ENCODE measurements at places on chromosomes 2 and 18. TPM values are rescaled to one million over a fixed set of nuclear protein-coding genes. Genes with fewer than 3 reads are reported as not detected.

Gene MPHOSPH10
- 29.7 TPM for total RNA-seq

Gene PLEKHM3
- 18.9 TPM for total RNA-seq

DNA sequence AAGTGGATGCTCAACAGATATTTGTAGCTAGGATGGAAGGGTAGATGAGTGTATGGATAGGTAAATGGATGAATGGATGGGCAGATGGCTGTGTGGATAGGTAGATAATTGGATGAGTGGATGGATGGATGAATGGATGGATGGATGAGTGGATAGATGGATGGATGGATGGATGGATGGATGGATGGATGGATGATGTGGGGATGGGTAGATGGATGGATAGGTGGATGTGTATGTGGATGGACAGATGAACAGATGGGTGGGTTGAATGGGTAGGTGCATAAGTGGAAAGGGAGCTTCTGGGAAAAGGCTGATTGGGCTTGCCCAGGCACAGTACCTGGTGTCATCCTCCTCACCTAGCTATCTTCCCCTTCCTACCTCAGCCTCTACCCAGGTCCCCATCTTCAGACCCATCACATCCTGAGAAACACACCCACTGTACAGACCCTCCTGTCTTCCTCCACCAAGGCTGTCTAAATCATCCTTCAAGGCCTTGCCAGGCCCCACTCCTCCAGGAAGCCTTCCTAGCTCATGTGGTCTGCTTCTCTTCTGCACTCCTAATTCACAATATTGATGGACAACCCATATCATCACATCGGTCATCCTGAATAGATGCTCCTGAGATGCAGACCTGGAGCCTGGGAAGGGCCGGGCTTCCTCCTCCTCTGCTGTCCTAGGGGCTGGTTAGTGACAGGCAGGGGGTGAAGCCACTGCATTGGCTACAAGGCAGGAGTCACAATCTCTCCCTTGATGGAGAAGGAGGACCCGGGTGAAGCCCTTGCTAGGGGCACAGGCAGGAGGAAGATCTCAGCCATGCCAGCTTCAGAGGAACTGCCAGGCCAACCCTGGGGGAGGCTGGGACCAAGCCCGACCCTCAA lies 49.4 kb downstream of the SMAD7 start:
- H3K27me3 ChIP-seq = no peaks in the 10 kb centered on the region
- H3K4me3 ChIP-seq = no peak overlapping the region
- H3K4me1 ChIP-seq = peaks cover 5% of the 10 kb centered on the region

Gene SPDYA
- total RNA-seq = 5.3 TPM

- no peaks in the 10 kb centered on the region for H3K27me3 ChIP-seq
- no peak overlapping the region for H3K27ac ChIP-seq
These were observed 96.9 kb upstream of the ZNF397 start for GRCh38 chr18:35143622-35144596.

GRCh38 chr2:175003875-175004729 lies 1.1 kb downstream of the CHN1 start:
- H3K4me3 ChIP-seq = peak overlapping the region; percentile 52
- no peaks in the 10 kb centered on the region for H3K36me3 ChIP-seq
- H3K27ac ChIP-seq = peak overlapping the region; percentile 27
- DNase-seq = no peak
- peaks cover under 1% of the 10 kb centered on the region for H3K4me1 ChIP-seq
- H3K27me3 ChIP-seq = no peaks in the 10 kb centered on the region

DNA sequence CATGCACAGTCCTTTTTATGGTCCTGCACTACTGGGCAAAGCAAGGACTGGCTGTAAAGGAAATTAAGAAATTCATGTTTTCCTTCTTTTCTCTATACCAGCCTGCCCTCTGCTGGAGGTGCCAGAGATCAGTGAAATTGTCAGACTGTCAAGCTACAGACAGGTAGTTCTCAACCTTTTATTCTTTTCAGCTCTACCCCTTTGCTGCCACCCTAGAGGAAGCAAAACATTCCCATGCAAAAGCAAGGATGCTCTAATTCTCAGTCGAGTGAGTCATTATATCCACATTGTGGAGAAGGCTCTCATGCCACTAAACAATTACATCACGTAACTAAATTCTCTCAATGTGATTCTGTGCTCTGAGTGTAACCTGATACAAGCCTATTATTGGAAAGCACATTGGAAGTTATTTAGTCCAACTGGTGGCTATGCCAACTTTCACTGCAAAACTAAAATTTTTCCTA lies 25.0 kb upstream of the RAPGEF4 start:
- no peaks in the 10 kb centered on the region for H3K4me1 ChIP-seq
- H3K27me3 ChIP-seq = peaks cover 1% of the 10 kb centered on the region
- no peak overlapping the region for H3K27ac ChIP-seq
- DNase-seq = no peak
- no peak overlapping the region for H3K4me3 ChIP-seq
- H3K36me3 ChIP-seq = no peaks in the 10 kb centered on the region

DNA sequence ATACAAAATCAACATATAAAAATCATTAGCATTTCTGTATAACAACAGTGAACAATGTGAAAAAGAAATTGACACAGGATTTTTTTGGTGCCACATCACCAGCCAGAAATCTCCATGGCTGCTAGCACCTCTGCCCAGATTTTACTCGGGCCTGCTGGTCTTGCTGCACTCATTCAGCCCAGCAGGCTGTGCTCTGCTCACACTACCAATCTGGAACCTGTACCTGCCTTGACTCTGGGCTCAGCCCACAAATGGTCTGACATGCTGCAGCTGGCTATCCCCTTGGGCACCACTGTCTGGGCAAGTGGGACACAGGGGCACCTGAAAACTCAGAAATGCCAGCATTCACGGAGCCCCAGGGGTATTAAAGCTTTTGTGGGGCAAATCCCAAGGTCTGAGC lies 392.5 kb upstream of the NRXN1 start:
- DNase-seq = no peak
- no peaks in the 10 kb centered on the region for H3K36me3 ChIP-seq
- H3K4me1 ChIP-seq = no peaks in the 10 kb centered on the region
- H3K4me3 ChIP-seq = no peak overlapping the region
- no peaks in the 10 kb centered on the region for H3K27me3 ChIP-seq
- H3K27ac ChIP-seq = no peak overlapping the region

DNA sequence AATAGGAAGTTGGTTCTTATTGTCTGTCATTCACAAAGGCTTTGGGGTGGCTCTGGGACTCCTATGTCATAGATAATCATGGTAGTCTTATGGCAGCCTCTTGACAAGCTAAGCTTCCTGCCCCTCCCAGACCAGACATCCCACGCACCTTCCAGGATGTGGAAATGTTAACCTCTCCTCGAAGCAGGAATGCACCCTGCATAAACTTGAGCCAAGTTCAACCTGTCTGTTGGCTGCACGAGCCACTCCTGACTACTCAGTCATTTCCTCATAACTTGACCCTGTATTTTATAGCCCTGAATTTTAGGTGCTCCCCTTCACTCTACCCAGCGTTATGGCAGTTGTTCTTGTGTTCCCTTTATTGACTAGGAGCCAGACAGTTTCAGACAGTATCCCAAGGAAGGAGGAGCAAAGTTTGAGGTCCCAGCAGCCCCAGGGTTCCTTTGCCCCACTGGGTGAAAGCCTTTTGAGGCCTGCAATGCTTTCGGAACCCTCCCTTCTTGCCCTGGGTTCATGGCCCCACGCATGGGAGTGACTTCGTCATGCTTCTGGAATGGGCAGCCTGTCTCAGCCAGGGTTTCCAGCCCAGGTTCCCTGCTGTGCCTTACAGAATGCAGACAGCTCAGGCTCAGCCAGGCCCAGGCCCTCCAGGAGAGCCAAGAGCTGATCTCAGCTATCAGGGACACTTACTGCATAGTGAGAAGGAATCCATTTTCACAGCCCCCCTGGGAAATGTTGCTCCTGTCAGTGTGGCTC lies 15.6 kb upstream of the INO80C start:
- peak overlapping the region; percentile 52 for H3K27ac ChIP-seq
- H3K36me3 ChIP-seq = no peaks in the 10 kb centered on the region
- peak; percentile 82 for DNase-seq

DNA sequence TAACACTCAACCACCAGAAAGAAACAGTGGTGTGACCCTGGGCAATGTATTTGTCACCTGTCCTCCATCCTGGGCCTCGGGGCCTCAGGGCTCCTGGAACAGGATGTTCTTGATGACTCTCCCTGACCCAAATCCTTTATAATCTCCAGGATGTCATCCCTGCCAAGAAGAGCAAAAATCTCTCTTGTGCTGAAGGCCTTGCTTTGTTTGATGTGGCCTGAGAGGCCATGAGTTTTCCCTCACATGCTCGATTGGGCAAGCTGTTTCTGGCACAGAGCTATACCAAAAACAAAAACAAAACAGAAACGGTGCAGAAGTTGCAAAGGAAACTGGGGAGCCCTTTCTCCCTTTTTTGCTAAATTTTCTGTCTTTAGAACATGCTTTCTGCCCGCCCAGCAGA lies 35.7 kb upstream of the ST3GAL5 start:
- H3K36me3 ChIP-seq = no peaks in the 10 kb centered on the region
- no peak overlapping the region for H3K4me3 ChIP-seq
- no peak overlapping the region for H3K27ac ChIP-seq

Gene KCNE4
- 10.9 TPM for total RNA-seq

DNA sequence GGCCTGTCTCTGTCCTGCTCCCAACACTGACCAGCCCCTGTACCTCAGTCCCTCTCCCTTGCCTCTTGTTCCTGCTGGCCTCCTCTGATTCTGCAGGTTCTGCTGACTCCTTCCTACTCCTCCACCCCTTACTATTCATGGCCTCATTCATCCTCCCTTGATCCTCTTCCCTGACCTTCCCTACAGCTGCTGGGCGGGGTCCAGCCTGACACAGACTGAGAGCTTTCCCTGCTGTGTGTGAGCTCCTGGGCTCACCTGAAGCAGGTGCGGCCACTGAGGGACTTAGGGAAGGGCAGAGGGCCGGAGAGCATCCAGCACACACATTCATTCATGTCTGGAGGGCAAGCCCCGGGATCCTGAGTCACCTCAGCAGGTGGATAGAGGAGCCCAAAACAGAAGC lies 185.6 kb downstream of the CTIF start:
- H3K4me1 ChIP-seq = peaks cover 4% of the 10 kb centered on the region
- no peaks in the 10 kb centered on the region for H3K27me3 ChIP-seq
- no peaks in the 10 kb centered on the region for H3K36me3 ChIP-seq

- H3K4me1 ChIP-seq = peaks cover 11% of the 10 kb centered on the region
- no peak for DNase-seq
- H3K27me3 ChIP-seq = no peaks in the 10 kb centered on the region
- H3K36me3 ChIP-seq = no peaks in the 10 kb centered on the region
These were observed 143.0 kb upstream of the EPC2 start for GRCh38 chr2:148501545-148501944.

DNA sequence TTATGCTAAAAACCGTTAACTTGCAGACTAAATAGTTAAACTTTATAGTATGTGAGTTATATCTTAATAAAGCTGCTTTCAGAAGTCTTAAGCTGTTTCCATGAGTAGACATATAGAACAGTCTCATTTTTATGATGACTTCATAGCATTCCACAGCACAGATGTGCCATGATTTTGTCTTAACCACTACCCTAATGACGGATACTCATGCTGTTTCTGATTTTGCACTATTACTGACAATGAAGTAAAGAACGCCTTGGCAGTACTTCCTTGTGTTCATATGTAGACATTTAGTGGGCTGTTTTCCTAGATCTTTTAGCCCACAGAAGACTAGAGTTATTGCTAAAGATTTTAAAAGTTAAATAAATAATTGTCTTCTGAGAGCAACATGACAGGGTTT lies 175.6 kb upstream of the RAB6C start:
- H3K27ac ChIP-seq = no peak overlapping the region
- no peaks in the 10 kb centered on the region for H3K27me3 ChIP-seq
- H3K4me3 ChIP-seq = no peak overlapping the region
- H3K4me1 ChIP-seq = no peaks in the 10 kb centered on the region
- no peaks in the 10 kb centered on the region for H3K36me3 ChIP-seq

DNA sequence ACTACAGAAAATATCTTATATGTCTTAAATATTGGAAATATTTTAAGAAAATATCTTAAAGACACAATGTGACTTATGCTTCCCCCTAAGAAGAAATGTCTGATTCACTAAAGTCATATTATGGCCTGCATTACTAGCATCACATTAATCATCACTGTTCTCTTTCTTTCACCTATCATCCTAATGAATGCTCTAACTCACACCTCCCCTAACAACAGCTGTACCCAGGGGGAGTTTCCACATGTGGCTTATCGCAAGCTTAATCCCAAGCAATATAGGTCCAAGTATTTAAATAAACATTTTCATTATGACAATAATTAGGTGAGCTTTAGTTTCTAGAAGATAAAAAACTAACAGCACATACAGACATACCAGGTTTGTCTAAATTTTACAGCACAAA lies 39.6 kb downstream of the REV1 start:
- H3K27ac ChIP-seq = no peak overlapping the region
- no peak for DNase-seq
- no peaks in the 10 kb centered on the region for H3K36me3 ChIP-seq
- no peaks in the 10 kb centered on the region for H3K4me1 ChIP-seq

DNA sequence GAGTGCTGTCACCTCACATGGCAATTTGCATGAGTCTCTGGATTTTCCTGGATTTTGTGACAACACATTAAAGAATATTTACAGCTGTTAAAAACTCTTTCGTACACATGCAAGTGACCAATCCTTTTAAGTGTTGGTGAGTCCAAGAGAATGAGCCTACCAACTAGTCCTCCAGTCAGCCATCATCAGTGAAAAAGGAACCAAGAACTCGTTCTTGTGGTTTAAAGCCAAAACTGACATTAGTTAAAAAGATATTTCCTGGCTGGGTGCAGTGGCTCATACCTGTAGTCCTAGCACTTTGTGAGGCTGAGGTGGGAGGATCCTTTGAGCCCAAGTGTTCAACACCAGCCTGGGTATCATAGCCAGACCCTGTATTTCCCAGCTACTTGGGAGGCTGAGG lies 215.4 kb upstream of the ITGA4 start:
- H3K4me3 ChIP-seq = no peak overlapping the region
- H3K27ac ChIP-seq = no peak overlapping the region
- no peaks in the 10 kb centered on the region for H3K27me3 ChIP-seq
- no peaks in the 10 kb centered on the region for H3K36me3 ChIP-seq
- H3K4me1 ChIP-seq = no peaks in the 10 kb centered on the region
- DNase-seq = no peak

DNA sequence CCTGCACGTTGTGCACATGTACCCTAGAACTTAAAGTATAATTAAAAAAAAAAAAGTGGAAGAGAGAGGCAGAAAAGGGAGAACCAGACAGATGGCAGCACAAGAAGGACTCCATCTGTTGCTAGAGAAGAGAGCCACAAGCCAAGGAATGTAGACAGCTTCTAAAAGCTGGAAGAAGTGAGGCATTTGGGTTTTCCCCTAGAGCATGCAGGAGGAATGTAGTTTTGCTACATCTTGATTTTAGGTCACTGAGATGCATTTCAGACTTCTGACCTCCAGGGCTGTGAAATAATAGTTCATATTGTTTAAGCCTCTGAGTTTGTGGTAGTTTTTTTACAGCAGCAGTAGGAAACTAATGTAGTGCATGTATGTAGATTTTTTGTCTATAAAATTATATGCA lies 46.0 kb downstream of the CAVIN2 start:
- no peak overlapping the region for H3K27ac ChIP-seq
- H3K36me3 ChIP-seq = no peaks in the 10 kb centered on the region
- H3K4me3 ChIP-seq = no peak overlapping the region

- no peak for DNase-seq
- no peak overlapping the region for H3K27ac ChIP-seq
- no peak overlapping the region for H3K4me3 ChIP-seq
- no peaks in the 10 kb centered on the region for H3K4me1 ChIP-seq
- H3K36me3 ChIP-seq = no peaks in the 10 kb centered on the region
- H3K27me3 ChIP-seq = no peaks in the 10 kb centered on the region
These were observed 36.7 kb downstream of the LDLRAD4 start for GRCh38 chr18:13254971-13255927.

Data from aorta (tissue), 5 donors.